ENCODE measurements at places on chromosomes 1 and 21.

- DNase-seq: no peak
Observed at GRCh38 chr21:33854604-33855003, 61.0 kb downstream of the ATP5PO start.

- DNase-seq: no peak
Observed at GRCh38 chr1:52532247-52532646, 20.6 kb downstream of the TUT4 start.

DNA sequence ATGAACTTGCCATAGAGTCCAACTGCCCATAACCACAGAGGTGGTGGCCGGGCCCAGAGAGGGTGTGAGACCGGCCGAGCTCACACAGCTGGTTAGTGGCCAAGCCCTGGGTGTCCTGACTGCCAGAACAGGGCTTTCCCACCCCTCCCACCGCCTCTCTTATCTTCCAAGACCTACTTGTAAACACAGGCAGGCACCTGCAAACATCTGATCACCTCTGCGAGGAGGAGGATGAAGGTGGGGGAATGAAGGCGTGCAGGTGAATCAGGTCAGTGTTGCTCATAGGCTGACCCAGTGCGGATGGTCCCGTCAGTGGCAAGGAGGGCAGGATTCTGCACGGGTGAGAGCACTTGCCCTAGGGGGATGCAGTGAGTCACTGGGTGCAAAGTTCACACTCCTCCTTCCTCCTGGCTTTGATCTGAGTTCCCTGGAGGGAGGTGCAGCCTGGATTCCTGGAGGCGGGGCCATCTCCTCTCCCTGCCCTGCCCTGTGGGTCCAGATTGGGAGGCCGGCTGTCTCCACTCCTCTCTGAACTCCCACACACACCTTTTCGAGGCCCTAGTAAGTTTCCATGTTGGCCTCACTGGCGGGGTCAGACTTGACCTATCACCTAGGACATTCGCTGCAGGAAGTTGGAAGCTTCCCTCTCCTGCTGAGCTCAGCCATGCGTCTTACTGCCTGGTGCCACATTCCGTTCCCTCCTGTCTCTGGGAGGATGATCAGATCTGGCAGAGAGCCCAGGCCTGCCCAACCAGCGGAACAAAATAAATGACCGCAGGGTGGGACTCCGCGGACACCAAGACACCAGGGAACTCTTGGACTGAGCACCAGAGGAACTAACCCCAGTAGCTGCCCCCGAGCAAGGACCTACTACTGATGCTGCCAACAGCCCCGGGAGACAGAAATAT, 7.3 kb downstream of the UQCRHL start:
- no peak for DNase-seq

- DNase-seq: no peak
Observed at GRCh38 chr1:185670187-185670627, 64.0 kb upstream of the HMCN1 start.

DNA sequence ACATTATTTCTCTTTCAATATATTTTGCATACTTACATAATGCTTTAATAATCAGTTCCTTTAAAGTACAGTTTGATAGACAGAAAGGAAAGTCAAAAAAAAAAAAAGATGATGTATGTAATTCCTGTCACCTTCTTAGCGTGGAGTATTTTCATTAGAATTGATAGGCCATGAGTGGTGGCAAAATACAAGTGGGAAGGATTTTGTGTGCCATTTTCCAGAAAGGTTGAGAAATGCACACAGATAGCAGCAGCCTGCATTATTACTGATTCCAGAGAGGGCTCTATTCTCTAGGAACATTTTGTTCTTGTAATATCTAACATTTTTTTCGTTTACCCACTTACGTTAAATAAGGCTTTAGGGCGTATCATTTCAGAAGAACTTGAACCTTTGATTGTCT, 475.6 kb downstream of the DSCAM start:
- no peak for DNase-seq

GRCh38 chr1:169259816-169260215, 107.8 kb downstream of the NME7 start:
- DNase-seq: no peak

DNA sequence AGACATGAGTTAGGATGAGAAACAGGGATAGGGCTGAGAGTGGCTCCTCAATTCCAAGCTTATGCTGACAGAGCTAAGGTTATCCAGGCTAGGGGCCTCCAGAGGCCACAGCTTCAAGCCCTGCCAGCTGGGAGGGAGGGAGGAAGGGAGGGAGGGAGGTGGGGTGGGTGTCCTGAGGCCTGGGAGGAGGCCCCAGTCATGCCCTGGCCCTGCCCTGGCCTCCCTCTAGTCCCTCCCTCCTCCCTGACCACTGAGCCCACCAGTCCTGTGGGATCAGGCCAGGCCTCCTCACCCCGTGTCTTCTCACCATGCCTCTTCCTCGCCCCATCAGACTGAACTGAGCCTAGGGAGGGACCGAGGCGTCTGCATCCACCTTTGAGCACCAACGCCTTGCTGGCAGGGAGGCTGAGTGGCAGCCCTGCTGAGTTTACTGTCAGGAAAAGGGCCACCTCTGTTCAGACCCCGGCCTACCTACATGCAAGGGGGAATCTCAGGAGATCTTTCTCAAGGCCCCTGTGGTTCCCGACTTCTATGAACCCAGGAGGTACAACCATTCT, 116.1 kb downstream of the NPHP4 start:
- DNase-seq: no peak

DNA sequence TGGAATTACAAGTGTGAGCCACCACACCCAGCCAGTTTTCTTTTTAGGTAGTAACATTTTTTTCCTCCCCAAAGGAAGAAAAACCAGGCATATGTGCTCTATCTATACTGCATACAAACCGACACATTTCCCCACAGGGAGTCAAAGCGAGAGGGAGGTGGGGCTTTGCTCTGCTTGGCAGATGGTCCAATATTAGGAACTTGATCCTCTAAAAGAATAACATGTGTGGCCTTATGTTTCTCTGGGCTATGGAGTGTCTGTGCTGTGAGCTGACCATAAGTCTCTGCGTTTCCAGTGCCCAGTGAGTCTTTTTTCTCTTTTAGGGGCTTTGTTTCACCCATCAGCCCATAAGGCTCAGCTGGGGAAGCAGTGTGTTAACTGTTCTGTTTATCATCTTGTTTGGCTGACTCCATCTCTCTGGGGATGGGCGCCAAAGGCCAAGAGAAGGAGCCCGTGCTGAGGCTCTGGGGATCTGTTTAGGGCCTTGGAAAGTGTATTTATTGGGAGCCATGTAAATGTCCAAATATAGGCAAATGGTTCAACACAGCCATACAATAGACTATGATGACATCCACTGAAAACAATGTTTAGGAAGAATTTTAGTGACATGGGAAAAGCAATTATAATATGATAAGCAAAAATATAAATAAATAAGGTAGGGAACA, 20.2 kb downstream of the LMOD1 start:
- no peak for DNase-seq

DNA sequence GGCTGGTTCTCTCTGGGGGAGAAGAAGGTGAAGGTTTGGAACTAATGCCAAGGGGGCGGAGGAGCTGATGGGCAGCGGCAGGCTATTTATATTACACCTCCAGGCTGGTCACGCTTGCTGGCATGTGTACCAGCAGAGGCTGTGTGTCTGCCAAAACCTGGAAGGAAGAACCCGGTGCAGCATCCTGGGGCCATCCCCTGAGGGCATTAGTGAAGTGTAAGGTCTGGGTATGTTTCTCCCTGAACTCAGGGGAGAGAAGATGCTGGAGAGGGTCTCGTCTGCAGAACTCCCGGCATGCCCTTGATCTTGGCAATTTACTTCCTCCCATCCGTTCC, 5.3 kb downstream of the DISP3 start:
- no peak for DNase-seq

GRCh38 chr1:86448670-86449069, 20.1 kb upstream of the CLCA1 start:
- no peak for DNase-seq

DNA sequence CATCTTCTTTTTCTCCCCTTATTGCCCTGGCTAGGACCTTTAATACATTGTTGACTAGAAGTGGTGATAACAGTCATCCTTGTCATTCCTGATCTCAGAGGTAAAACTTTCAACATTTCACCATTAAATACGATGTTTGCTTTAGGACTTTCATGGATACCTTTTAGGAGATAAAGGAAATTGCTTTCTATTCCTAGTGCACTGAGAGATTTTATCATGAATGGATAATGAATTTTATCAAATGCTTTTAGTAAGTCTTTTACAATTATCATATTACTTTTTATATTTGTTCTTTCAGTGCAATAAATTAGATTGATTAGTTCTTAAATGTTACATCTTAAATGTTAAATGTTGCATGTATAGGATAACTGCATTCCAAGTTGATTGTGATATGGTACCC, 147.2 kb upstream of the SERTAD4 start:
- no peak for DNase-seq

GRCh38 chr1:27658951-27659496, 13.0 kb downstream of the IFI6 start:
- peak; percentile 45 for DNase-seq

GRCh38 chr1:6460301-6461050, 5.5 kb downstream of the TNFRSF25 start:
- peak; percentile 63 for DNase-seq

Data from GM12892 (cell line).